Hepatocyte (in vitro differentiated cells): ENCODE measurements at places on chromosomes 4 and X. TPM values are rescaled to one million over a fixed set of nuclear protein-coding genes. Genes with fewer than 3 reads are reported as not detected.

The SHROOM3 gene
- 35.0 and 42.6 TPM in 2 replicates for polyA plus RNA-seq

GRCh38 chr4:8391972-8392371, 48.6 kb downstream of the ACOX3 start:
- no peak for DNase-seq

- DNase-seq = no peak
Observed at GRCh38 chrX:16578218-16578617, 71.7 kb upstream of the S100G start.

DNA sequence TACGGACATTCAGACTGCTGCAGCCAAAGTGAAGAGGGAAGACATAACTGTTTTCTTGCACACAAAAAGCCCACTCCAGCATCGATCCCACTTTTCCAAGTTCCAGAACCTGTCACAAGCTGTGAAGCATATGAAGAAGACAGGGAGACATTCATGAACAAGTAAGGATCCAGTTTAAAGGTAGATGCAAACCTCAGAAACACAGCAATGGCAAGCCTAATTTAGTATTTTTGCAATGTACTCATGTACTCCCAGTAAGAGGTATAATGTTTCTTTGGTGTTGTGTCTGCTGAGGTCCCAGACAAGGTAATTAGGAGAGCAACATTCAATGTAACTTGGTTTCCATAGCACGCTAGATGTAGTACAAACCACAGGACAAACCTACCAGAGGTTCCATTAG, 4.6 kb downstream of the AFP start:
- DNase-seq = no peak
